ENCODE measurements at places on chromosomes 3 and 15.

- DNase-seq, result no peak
Measured at GRCh38 chr3:172868582-172869200, 118.2 kb downstream of the ECT2 start.

DNA sequence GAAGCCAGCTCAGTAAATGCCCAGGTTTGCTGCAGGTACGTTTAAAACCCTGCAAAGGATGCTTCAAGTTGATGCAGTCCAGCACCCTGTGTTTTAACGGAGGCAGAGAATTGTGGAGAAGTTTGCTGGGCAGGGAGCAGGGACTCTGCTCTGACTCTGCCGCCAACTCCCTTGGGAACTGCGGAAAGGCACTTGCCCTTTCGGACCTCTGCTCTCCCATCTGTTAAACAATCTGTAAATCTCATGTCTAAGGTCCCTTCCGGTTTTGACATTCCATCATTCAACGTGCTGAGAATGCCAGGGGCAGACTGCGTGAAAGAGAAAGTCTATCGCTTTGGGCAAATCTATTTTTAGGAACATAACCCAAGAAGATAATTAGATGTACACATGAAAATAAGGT is 184.5 kb downstream of the OPA1 start:
- DNase-seq, result no peak

DNA sequence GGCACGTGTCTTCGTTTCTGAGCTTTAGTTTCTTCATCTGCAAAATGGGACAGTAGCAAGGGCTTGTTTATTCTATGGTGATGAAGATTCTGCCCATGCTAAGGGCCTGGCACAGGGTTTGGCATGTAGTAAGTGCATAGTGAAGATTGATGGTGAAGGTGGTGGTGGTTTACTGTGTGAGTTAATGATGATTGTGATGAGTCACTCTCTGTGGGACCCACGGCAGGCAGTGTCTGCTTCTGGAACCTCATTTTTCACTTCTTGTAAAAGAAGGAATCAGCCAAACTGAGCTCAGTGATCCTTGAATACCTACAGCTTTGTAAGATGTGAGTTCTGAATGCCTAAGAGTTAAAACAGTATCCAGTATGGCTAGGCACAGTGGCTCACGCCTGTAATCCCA is 86.2 kb upstream of the LRTM1 start:
- DNase-seq, result no peak

GRCh38 chr15:71472566-71472965 is 337.8 kb upstream of the NR2E3 start:
- no peak for DNase-seq

DNA sequence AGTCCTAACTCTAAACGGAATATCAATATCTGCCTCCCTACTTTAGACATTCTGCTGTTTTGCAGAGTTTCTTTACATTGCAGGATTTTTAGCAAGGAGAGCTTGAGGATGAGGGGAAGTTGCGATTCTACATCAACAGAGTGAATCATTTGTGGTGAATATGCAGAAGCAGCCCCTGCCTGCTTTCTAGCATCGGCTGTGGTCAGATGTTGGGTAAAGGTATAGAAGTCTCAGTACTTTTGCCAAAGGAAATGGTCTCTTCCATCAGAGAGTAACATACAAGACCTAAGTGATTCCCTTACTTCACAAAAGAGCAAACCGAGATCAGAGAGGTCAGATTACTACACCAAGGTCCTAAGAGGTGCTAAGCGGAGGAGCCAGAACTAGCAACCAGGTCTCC is 15.2 kb downstream of the ST3GAL6 start:
- no peak for DNase-seq

Data from liver (tissue), 10 donors.